Non-pigmented ciliary epithelial cell (primary cell): ENCODE measurements at places on chromosomes 2 and 18.

GRCh38 chr2:191421950-191422349, 176.7 kb downstream of the MYO1B start:
- DNase-seq, result no peak

GRCh38 chr2:193240752-193241151, 1046.0 kb upstream of the TMEFF2 start:
- no peak for DNase-seq

GRCh38 chr2:170324640-170325046, 146.7 kb downstream of the MYO3B start:
- DNase-seq, result peak; percentile 13

- no peak for DNase-seq
Observed at GRCh38 chr2:240567137-240567871, 980 bp upstream of the RNPEPL1 start.

DNA sequence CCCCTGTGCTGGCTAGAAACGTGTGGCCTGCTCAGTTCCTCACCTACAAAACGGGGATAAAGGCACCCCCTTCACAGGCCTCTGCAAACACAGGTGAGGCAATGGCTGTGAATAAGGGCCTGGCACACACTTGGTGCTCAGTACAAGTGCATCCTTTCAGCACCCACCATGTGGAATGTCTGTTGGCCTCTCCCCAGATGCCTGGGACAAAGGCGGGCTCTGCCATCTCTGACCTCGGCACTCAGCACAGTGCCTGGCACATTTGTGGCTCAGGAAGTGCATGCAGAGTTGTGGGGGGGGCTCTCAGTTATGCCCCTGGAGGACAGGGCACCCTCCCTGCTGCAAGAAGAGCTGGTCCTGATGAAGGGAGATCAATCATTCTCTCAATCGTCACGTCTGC, 224.6 kb upstream of the RAB6C start:
- no peak for DNase-seq

DNA sequence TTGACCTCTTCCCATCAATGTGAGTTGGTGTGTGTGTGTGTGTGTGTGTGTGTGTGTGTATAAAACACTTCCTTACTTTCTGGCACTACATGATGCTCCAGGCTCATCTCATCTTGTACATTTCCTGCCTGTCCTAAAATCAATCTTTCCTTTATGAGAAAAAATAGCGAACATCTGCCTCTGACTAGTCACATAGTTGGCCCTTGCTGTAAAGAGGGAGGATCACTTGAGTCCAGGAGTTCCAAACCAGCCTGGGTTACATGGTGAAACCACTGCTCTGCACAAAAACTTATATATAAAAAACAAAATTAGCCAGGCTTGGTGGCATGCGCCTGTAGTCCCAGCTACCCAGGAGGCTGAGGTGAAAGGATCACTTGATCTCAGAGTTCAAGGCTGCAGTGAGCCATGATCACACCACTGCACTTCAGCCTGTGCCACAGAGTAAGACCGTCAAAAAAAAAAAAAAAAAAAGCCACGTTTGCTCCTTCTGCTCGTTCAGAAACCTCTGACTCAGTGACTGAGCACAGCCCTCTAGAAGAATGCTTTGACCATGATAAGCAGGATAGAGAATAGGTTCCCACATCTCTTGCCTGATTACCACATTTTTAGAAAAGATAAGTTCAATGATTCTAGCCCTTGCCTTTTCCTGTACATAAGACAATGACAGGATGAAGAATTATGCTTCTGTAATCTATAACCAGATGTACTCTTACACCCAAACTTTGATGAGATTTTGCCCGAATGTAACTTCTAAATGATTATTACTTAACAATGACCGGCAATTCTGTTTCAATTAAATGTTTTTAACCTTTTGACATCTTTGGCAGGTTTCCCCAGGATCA, 45.2 kb upstream of the ST3GAL5 start:
- DNase-seq, result peak; percentile 91

GRCh38 chr18:39711701-39712100, 2146.1 kb upstream of the CELF4 start:
- no peak for DNase-seq

GRCh38 chr2:217386041-217386440, 526.2 kb upstream of the TNP1 start:
- DNase-seq, result no peak

- peak; percentile 45 for DNase-seq
Observed at GRCh38 chr2:19256121-19256601, 102.3 kb downstream of the OSR1 start.

DNA sequence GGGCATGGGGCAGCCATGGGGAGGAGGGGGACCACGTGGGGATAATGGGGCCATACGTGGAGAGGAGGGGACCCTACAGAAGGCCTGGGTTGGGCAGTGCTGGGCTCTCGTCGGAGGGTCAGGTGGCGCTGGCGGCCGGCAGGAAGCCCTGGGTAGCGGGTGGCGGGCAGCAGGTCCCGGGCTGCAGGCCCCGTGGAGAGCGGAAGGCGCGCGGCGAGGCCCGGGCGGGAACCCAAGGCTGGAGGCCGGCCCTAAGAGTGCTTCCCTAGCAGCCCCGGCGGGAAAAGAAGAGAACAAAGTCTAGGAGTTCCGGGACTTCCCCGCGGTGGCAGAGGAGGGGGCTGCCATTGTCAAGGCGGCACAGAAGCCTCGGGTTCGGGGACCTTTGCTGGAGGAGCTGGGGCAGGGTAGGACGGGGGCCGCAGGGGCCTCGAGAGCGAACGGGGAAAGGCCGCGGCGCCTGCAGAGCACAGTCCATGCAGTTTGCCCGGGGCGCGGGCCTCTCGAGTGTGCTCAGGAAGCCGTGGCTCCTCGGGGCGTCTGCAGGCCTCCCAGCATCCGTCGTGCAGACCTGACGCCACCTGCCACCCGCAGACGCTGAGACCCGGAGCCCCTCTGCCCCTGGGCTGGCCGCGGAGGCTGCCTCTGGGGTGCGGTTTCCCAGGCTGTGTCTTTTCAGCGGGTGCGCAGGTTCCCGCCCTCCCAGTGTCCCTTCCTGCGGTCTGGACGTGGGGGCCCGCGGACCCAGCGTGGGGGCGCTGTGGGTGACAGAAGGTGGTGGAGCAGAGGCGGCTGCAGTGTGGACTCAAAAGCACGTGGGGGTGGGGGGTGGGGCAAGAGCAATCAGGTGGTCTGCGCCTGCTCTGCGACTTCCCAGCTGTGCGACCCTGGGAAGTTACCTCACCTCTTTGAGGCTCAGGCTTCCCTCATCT, 19.4 kb upstream of the NCL start:
- DNase-seq, result no peak

GRCh38 chr18:49364821-49365220, 95.6 kb downstream of the DYM start:
- DNase-seq, result no peak

DNA sequence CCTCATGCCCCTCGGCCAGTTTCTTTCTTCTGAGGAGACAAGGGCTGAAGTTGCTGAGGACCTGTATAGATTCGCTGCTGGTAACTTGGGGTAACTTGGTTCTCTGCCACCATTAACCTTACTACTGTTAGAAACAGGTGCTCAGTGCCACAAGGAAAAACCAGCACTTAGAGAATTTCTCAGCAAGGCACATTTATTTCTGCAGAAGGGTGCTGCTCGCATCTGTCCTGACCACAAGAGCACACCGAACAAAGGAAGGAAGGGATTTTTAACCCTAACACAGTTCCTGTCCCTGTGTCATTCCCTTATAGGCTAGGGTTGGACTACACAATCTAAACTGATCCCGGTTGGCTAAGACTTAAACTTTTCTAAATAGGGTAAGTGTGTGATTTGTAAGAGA, 154.1 kb downstream of the SOCS6 start:
- DNase-seq, result no peak

DNA sequence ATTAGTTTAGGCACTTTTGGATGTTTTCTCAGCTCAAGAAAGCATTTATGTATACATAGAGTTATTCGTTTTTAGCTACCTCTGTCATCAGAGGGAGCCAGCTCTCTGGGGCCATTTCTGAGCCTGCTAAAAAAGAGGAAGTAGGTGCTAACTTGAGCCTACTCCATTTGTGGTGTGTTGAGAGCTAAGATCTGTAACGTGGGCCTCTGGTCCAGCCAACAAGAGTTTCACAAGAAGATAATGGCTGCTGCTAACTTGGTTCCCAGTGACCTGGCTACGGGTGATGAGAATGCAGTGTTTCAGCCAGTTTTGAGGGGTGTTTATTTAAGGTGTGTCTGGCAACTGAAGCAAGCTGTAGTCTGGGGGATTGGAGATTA, 182.5 kb downstream of the PRKCE start:
- no peak for DNase-seq

- no peak for DNase-seq
Observed at GRCh38 chr2:176187899-176188773, at the start of gene HOXD1. HOXD1 (plus strand) TSS chr2:176188668; CDS start chr2:176188802, 134 bp downstream.

- DNase-seq, result no peak
Observed at GRCh38 chr18:48959921-48960920, 9.5 kb upstream of the SMAD7 start.

- DNase-seq, result no peak
Observed at GRCh38 chr18:13461936-13462335, 243.4 kb downstream of the LDLRAD4 start.

DNA sequence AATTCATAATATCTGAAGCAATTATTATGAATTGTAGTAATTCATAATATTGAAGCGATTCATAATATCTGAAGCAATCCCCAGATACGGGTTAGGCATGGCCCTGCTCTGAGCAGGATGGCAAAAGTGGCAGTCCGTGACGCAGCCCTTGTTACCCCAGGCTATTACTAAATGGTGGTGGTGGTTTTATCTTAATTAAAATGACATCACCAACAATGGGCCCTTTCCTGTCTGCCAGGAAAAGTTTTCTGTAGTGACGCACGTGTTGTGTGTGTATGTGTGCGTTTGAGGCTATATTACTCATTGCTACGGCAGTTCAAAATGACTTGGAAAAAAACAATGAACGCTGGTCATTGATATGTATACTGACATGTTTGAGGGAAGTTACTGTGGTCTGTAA, 10.6 kb upstream of the MOCOS start:
- DNase-seq, result no peak

- DNase-seq, result no peak
Observed at GRCh38 chr18:55382277-55382805, 205.7 kb downstream of the TCF4 start.

DNA sequence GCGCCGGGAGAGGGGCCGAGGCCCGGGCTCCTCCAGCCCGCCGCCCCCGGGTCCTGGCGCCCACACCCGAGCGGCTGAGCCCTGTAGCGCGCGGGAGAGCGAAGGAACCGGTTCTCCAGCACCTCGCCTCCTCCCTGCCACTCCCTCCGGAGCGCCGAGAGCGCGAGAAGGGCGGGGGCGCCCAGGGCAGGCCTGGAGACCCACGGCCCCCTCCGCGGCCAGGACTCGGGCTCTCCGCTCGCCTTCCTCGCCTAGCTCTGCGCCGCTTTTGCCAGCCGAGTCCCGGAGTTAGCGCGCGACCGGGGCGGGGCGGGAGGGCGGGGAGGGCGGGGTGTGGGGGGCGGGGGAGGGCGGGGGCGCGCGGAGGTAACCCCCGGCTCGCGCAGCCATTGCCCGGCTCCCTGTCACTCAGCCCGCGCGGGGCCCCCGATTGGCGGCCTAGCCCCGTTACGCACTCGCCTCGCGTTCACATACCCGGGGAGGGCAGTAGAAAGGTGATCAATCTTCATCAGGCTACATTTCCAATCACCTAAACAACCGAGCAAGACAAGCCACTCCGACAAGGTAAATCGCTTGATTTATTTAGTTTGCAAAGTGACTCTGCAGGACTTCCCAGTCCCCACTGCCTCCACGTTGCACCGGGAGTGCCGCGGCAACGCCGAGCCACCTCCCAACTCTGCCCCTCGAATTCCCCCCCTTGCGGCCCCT, at the start of gene OTX1:
Gene OTX1, plus strand, starts transcription at position 497 of the 708 bp plus-strand sequence. CDS start 2,161 bp downstream, outside the sequence.
- DNase-seq, result no peak

GRCh38 chr2:27705851-27706622, 42.3 kb downstream of the SLC4A1AP start:
- peak; percentile 90 for DNase-seq

DNA sequence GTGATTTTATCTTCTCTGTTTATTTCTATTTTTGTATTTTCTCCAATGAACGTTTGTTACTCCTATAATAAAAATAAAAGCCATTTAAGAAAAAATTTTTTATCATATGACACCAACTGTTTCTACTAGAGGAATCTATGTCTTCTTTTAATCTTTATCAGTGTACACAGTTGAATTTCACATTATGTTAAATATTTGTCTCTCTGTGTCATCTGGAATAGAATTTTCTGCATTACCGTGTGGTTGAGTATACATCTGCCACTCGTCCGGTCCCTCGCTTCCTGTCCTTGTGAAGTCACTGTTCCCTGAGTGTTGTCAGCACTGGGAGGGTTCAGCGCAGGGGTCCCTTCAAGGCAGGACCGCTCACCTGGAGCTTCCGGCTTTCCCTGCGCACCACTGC, 99.2 kb downstream of the LDLRAD4 start:
- DNase-seq, result no peak

DNA sequence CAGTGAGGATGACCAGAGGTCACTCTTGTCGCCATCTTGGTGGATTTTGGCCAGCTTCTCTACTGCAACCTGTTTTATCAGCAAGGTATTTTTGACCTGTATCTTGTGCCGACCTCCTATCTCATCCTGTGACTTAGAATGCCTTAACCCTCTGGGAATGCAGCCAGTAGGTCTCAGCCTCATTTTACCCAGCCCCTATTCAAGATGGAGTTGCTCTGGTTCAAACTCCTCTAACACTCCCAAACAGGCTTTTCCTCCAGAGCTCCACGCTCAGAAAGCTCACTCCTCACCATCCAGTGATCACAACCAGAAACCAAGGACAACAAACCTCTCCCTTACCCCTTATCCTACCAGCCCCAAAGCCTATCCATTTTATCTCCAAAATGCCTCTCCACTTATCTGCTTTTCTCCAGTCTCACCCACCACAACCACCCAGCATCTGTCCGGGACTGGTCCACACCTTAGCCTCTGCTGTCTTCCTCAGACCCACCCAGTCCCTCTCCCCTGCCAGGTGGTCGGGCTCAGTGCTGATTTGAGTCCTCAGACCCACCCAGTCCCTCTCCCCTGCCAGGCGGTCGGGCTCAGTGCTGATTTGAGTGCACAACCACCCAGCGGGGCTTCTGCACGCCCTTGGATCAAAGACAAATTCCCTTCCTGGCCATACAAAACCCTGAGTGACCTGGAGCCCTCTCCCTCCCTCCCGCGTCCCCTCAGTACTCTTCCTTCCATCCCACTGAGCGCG, 11.7 kb upstream of the SMAD7 start:
- DNase-seq, result no peak

DNA sequence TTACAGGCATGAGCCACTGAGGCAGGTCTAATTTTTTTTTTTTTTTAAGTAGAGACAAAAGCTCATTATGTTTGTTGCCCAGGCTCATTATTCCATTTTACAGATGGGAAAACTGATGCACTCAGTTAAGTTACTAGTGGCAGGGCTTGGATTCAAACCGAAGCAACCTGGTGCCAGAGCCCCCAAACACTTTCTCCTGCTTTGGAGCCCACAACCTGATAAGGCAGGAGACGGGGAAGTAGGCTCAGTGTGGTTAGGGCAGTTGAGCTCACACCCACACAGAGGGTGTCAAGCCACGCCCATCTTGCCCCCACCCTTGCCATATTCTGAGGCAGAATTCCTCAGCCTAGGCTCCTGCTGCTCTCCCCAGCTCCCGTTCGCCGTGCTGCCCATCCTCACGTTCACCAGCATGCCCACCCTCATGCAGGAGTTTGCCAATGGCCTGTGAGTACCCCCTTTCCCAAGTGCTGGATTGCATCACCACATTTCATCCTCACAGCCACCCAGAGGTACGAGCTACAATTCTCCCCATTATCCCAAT, 5.8 kb upstream of the CTDSP1 start:
- no peak for DNase-seq
